ENCODE measurements at places on chromosomes 7 and 10.

DNA sequence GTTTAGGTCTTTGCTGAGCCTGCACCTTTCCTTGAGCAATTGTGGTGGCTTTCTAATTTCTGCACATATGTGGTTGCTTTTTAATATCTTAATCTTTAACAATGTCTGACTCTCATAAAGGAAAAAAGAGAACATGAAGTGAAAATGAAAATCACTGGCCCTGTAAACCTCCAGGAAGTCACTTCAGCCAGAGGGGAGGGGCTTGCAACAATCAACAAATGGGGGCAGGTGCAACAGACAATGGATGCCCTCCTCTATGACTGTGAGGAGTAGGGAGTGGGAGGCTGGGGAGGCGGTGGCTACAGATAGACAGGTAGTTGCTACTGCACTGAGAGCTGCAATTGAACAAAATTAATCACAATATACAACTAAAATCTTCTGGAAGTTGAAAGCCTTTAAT is 1377.4 kb downstream of the XPNPEP1 start:
- no peak for DNase-seq

DNA sequence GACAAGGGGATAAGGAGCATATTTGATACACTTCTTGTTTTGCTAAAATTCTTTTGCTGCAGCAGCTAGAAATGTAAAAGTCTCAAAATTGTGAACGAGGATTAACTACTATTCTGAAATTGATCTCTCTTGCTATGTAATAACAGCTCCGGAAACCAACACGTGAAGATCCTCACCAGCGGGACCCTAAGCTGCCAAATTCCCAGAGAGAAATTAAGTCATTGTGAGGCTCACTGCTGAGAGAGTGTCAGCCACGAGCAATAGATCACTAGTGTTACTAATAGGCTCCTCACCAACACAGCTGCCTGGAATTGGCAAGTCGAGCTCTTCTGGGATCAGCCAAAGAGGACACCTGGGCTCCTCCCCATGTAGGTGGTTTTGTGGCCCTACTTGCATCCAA is 5.6 kb upstream of the VWA2 start:
- DNase-seq: no peak

- no peak for DNase-seq
Measured at GRCh38 chr10:21355591-21356011, 169.9 kb downstream of the SKIDA1 start.

- peak; percentile 93 for DNase-seq
Measured at GRCh38 chr10:3805201-3805790, 20.3 kb upstream of the KLF6 start.

DNA sequence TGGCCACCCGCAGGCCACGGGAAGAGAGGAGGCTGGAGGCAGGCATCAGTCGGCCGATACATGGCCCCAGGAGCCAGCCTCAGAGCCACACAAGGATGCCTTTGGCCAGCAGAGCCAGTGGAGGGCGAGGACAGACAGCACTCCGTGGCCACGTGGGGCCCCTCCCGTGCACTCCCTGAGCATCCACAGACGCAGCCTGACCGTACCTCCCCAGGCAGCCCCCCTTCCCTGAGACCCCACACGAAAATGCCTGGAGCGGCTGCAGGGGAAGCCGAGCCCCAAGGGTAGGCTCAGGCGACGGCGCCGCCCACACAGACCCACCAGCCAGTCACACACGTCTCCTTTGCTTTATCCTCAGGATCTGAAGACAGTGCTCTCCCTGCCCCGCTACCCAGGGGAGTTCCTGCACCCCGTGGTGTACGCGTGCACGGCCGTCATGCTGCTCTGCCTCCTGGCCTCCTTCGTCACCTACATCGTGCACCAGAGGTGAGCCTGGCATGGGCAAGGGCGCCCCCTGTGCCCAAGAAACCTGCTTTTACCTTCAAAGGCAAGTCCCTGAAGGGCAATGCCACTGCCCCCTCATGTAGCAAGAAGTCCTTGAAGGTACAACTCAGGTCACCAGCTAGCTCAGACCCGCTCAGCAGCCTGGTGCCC is 9.0 kb downstream of the ADGRA1 start:
- no peak for DNase-seq

DNA sequence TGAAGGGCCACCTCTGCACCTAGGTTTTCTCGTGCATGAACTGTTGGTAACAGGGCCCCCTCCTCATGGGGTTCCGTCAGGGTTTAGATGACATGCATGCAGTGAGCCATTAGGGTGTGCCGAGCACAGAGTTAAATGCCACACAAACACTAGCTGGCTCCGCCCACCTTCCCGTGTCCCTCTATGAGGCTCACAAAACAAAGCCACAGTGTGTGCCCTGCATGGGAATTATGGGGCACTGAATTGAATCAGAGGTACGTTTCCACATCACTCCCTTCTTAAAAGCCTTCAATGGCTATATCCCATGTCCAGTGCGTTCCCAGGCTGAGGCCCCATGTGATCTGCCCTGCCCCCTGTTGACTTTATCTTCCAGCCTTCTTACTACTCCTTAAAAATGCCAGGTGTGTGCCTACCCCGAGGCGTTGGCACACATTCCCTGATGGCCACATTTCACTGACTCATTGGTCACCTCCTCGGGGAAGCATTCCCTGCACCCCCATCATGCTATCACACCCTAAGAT is 35.7 kb downstream of the GSDME start:
- no peak for DNase-seq

DNA sequence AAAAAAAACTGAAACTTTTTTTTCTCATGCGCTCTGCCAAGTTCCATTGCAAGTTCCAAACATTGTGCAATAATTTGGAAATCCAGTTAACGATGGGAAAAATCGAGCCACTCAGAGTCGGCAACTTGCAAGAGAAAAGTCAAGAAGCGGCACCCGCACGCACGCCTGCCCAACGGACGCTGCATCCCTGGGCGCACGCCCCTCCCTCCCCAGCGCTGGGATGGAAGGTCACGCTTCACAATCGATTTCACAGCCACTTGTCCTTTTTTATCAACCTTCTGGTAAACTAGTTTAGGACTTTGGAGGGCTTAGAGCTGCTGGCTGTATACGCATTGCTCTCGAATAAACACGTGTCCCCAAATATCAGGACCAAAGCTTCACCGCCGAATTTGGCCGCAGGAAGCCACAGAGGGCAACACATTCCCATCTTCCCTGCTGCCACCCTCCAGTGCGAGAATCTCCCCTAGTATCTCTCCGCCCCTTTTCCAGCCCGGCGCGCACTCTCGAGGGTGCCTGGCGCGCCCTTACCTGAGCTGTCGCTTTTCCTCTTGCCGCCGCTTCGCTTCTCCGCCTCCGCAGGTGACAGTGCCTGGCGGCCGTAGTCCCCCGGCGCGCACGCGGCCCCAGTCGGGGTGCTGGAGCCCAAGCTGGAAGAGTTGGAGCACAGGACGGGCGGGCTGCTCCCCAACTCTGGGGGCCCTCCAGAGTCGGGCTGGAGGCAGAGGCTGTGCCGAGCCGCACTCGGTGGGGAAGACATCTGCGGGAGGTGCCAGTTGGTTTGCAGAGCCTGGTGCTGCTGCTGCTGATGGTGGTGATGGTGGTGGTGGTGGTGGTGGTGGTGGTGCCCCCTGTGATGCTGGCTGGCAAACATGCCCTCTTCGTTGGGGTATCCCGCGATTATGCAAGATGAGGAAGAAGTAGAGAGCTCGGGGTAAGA is 857 bp downstream of the MEOX2 start:
- peak; percentile 52 for DNase-seq

DNA sequence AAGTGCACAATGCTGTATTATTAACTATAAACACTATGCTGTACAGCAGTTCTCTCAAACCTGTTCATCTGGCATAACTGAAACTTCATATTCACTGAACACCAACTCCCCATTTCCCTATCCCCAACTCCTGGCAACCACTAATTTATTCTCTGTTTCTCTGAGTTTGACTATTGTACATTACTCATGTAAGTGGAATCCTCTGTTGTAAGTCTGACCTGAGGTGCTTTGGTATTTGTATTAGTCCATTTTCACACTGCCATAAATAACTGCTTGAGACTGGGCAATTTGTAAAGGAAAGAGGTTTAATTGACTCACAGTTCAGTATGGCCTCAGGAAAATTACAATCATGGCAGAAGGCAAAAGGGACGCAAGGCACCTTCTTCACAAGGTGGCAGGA is 266.3 kb downstream of the PPP1R3A start:
- DNase-seq: peak; percentile 89

GRCh38 chr10:112715581-112715980 is 234.5 kb upstream of the TCF7L2 start:
- DNase-seq: no peak

DNA sequence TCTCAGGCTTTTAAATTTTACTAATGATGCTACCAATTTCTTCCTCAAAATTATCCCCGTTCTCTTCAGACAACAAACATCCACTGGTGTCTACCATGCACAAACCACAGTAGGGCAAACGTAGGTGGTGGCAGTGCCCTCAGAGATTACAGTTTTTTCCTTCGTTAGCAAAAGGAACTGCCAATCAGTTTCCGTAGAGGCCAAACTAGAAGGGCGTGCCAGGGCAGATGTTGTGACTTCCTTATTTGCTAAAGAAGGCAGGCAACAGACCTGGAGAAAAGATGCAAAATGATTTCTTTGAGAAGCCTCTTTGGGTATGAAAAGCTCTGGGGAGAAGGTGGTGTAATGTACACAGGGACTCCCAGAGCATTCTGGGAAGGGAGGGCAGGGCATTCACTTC is 7.6 kb upstream of the FAM180A start:
- DNase-seq: no peak

GRCh38 chr10:86178401-86179152 is 188.0 kb downstream of the GRID1 start:
- no peak for DNase-seq

DNA sequence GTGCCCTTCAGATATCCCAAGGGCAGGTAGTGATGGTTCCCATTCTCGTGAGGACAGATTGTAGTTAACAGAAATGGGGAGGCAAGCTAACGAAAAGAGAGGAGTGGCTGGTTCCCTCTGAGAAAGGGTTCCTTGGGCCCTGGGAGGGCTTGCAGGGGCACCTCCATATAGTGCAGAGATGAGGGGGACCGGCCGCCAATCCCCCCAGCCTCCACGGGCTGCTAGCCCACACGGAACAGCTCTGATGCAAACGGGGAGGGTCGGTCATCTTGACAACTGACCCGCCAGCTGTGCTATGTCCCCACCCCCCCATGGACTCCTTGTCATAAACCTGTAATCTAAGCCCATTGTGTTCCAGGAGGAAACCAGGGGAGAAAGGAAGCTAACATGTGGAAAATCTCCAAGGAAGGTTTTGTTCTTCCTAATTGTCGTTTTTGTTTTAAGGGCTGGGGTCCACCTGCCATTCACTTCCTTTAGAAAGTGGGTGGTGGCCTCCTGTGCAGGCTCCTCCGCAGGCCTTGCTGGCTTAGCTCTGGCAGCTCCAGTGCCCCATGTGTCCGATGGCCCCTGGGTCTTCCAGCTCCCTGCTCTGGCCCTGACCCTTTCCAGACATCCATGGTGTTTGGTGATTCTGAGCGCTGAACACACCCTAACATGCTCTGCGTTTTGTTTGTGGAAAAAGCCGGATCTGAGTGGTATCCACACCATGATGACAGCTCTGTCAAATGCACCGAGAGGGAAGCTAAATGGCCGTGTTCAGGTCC is 15.9 kb downstream of the ADCY1 start:
- DNase-seq: no peak

DNA sequence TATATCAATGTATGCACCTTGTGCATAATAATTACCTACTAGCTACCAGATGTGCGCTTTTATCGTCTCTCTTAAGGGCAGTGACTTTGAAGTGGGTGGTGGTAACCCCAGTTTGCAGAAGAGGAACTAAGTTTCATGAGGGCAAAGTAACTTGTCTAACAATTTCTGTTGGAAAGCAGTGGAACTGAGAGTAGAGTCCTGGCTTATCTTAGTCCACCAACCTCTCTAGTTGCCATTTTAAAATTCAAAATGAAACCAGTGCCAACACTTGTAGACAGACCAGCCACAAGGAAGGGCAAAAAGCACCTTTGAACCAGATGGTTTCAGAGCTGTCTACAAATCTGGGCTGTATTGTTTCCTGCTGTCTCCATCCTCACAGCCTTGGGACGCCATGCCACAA is 32.0 kb upstream of the RBM20 start:
- no peak for DNase-seq

DNA sequence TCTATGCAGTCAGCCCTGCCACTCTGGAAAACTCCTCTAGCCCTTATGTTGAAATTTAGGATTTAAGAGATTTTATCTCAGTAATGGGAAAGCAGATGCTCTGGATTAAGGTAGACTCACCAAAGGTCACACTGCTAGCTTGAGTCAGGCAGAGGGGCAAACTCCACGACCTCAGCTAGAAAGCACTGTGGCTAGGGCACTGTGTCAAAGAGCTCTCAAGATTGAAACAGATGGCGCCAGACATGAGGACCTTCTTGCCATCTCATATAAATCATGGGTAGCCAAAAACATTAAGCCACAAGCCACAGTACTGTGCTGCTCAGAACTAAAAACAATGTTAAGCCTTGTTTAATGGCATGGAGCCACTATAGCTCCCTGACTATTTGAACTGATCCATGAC is 188.7 kb downstream of the DNAJC1 start:
- DNase-seq: no peak

- DNase-seq: peak; percentile 27
Measured at GRCh38 chr10:50604049-50604640, 19.6 kb downstream of the SGMS1 start.

DNA sequence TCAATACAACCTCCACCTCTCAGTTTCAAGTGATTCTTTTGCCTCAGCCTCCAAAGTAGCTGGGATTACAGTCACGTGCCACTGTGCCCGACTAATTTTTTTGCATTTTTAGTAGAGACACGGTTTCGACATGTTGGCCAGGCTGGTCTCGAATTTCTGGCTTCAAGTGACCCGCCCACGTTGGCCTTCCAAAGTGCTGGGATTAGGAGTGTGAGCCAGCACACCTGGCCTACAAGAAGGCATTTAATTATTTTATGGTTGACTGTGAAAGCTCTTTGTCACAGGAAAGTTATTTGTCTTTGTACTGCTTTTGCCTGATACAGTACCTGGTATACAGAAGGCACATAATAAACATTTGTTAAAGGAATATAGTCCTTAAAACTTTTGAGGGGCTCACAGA is 12.9 kb downstream of the MYOZ1 start:
- DNase-seq: no peak

DNA sequence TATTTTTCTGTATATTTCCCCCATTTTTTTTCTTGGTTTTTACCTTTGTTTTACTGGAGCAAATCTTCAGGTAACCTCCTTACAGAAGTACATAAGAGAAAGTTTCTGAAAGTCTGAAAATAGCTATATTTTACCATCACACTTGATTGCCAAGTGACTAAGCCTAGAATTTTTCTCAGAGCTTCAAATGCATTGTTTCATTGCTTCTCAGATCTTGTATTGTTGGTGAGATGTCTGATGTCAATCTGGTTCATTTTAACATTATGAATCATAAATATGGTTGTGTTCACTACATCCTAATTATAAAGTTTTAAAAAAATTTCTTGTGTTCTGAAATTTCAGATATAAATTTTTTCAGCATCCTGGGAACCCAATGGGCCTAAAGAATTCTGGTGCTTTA is 228.2 kb downstream of the AHR start:
- no peak for DNase-seq

DNA sequence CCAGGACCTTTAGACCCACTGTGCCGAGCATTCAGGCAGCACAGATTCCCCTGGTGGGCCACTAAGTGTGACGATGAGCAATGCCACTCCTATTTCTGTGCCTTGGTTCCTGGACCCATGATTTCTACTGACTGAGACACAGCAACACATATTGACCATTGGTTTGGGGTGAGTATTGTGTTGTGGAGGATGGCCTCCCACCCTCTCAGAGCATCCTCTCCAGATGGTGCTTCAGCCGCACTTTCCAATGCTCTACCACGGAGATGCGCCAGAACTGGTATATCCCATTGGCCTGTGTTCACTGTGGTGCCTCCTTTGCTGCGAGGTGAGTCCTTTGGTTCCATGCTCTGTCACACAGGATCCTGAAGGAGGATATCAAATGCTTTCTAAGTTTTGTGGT is 10.1 kb upstream of the GDF10 start:
- no peak for DNase-seq

GRCh38 chr7:87155788-87156187 is 3.5 kb downstream of the DMTF1 start:
- DNase-seq: no peak

Data from HCEC 1CT (cell line).